Activated T-cell treated with anti-CD3 and anti-CD28 coated beads, Interleukin-2, amount 50 U/mL, for 72 hours (primary cell): ENCODE measurements at places on chromosomes 3 and 15.
A peak's percentile ranks its signal among the peaks of the same experiment; 100 is the strongest.

- DNase-seq: no peak
These were observed 10.8 kb downstream of the CDAN1 start for GRCh38 chr15:42726114-42726513.

- no peak for DNase-seq
These were observed 3.5 kb upstream of the RNU5B-1 start for GRCh38 chr15:65300924-65301441.

DNA sequence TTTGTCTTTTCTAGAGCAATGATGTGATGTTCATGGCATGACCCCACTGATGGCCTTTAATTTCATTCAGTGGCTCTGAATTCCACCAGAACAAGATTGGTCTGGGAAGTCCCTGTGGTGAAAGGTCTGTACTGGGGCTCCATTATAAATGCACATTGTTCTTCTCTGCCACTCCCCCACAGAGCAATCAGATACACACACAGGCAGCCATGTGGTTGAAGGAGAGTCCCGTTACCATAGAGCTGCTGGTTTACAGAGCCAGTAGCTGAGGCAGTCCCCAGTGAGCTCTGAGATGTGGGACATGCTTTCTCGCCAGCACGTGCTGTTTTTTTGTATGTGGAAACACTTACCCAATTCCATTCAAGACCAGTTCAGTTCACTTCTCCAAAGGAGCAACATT lies 172.7 kb upstream of the TRIM42 start:
- no peak for DNase-seq

DNA sequence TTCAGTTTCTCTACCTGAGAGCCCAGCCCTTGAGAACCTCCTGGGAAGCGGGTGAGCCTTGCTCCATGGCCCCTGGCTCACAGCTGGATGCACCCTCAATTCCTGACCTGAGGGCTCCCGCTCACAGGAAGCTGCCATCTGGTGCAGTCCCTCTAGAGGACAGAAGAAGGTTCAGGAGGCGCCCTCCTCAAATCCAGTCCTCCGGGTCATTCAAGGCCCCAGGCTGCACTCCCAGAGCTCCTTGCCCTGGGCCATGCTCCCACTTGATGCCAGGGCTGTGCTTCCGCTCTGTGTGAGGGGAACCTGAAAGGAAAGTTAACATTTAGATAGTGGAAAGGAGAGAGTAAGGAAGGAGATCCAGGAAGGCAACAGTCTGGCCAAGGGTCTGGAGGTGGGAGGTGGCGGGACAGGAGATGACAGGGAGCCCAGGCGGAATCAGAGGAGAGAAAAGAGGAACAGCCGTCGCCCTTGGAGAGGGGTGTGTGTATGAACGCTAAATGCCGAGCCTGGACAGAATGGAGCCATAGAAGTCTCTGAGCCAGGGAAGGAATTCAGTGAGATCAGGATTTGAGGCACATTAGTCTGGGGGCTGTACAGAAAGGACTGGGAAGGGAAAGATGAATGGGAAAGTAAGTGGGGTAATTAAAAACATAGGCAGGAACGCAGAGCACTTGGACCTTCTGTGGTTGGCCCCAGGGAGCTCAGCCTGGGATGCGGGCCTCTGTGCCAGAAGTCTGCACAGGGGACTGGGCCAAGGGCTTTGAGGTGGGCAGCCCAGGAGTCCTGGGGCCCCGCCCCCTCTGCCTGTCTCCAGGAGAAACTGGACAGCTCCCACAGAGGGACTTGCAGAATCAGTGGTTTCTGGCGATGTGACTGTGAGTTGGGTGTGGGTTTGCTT lies 26.1 kb downstream of the TBC1D21 start:
- no peak for DNase-seq

GRCh38 chr3:15081960-15082664 lies 16.8 kb downstream of the RBSN start:
- DNase-seq: no peak

DNA sequence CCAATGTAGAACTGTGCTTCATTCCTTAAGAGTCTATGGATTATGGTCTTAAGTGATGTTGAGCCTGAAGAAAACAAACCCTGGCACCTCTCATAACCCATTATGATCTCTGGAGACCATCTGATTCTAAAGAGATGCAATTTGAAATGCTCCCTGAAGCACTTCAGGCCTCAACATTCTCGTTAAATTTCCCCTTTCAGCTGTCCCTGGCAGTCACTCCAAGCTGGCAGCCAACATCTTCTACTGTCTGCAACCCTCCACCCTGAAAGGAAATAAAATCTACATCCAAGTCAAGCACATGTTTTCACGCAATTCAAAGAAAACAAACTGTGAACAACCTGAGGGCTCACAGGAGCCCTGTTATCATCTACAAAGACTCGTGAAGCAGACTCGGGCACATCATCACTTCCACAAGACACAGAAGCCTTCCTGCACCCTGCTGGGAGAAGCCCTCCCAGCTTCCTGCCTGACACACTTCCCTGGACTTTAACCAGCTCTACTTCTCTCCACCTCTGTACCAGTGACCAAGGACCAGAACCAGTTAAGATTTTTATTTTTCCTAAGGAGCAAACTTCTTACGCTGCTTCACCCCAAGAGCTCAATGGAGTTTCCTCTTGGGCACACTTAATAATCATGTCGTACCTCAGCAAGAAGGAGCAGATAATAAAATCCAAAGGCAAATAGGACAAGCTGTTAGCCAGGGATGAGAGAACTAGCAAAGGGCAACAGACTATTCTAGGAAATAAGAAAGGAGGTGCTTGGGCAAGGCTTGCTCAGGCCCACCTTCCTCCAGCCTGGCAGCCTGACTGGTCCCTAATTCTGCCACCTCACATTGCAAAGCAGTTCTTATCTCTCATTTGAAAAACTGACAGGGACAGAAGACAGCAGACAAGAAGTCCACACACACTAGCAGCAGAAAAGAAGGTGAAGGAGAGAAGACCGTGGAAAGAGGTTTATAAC lies 67.1 kb downstream of the MAGI1 start:
- DNase-seq: no peak

GRCh38 chr15:50358845-50359244 lies 3.8 kb upstream of the GABPB1 start:
- DNase-seq: peak; percentile 43

DNA sequence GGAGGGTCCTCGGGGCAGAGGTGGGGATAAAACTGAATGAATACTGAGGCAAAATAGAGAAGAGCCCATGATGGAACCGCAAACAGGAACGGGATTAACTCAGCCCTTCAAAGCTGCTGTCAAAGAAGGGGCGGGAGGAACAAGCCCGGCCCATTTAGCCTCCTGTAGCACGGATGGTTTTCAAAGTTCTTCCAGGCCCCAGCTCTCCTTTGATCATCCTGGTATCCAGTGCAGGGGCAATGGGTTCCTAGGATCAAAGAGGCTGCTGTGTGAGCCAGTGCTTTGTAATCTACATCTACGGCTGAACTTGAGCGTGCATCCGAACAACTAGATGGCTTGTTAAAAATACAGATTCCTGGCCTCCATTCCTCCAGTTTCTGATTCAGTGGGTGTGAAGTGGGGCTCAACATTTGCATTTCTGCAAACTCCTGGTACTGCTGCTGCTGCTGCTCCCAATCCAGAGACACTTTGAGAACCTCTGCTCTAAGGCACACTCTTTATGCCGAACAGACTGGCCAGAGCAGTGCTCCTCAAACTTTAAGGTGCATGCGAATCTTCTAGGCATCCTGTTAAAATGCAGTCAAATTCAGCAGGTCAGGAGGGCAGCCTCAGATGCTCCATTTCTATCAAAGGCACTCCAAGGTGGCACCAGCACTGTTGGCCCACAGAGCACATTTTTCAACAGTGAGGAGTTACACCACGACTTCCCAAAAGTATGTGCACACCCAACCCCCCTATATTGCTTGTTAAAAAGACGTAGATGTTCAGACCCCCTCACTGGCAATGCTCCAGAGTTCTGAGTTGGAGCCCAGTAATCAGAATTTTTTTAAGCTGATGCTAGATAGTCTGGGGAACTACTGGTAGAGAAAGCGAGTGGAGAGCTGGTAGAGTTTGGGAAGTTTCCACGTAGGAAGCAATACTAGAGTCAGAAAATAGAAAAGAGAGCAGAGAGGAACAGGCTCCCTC lies 5.6 kb downstream of the GALNT15 start:
- no peak for DNase-seq

GRCh38 chr3:64223791-64224745 lies 1.2 kb downstream of the PRICKLE2 start:
- no peak for DNase-seq

- DNase-seq: no peak
These were observed 24.4 kb upstream of the RAB7A start for GRCh38 chr3:128701342-128702212.

GRCh38 chr15:64731805-64732151 lies 43.6 kb downstream of the RBPMS2 start:
- no peak for DNase-seq

DNA sequence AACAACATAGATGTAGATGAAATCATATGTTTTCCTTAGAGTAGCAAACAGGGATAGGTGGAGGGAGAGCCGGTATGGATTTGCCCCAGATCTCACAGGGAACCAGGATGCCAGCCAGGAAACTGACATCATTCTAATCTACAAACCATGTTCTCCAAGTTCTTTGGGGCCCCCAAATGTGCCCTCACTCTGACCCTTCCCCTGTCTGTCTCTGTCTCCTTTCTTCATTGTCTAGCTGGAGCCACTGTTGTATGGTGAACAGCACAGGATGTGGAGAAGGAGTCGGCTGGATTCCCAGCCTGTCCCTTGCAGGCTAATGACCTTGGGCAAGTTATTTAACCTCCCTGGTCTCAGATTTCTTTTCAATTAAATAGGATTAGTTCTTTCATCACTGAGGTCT lies 962 bp downstream of the ATP13A5 start:
- DNase-seq: no peak

DNA sequence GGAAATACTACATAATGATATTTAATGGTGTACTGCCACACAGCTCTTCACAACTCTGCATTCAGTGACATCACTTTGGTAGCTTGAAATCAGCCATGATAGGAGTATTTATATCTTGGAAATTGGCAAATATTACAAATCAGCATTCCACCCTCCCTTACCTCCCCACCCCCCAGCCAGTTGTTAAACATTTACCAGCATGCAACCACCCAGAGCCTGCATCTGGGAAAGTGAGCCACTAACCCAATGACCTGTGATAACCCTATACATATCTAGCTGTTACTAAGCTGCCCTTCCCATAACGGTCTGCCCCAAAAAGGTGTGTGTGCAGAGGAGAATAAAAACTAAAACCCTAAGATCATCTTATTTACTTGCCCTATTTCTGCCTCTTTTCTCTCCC lies 44.6 kb upstream of the SATB1 start:
- DNase-seq: no peak

GRCh38 chr3:107241217-107241616 lies 136.0 kb upstream of the CCDC54 start:
- peak; percentile 7 for DNase-seq

DNA sequence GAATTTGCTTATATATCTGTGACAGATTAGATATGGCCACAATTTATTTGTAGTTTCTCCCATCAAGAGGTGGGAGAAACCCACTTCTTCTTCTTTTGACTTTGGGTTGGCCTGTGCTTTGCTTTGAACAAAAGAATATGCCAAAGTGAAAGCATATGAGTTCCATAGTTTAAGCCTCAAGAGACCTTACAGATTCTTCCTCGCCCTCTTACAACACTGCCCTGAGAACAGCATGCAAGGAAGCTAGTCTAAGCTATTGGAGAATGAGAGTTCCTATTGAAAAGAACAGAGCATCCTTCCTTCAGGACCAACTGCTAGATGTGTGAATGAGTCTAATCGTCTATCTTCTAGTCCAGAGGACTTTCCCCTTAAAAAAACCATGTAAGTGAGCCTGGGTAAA lies 394.8 kb downstream of the TUSC7 start:
- DNase-seq: no peak

- no peak for DNase-seq
These were observed 56.0 kb upstream of the LINGO1 start for GRCh38 chr15:77688693-77689092.

DNA sequence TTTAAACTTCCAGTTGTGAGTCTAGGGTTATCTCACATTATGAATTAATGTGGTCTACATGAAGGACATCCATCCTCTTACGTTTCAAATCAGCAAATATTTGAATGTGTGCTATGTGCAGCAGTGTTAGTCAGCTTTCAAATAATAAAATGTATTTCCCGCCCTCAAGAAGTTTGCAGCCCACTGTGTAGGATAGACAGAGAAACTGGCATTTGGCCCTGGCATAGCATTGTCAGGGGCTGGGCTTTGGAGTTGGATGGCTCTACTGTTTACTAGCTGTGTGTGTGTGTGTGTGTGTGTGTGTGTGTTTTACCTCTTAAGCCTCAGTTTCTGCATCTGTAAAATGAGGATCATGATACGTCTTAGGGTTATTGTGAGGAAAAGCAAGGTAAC lies 400.5 kb upstream of the C2CD4B start:
- DNase-seq: no peak

- DNase-seq: no peak
These were observed 22.9 kb downstream of the PDE8A start for GRCh38 chr15:85004550-85004949.

GRCh38 chr3:193908181-193908744 lies 227.7 kb upstream of the HES1 start:
- DNase-seq: no peak
